ENCODE measurements at places on chromosomes 4 and X. TPM values are rescaled to one million over a fixed set of nuclear protein-coding genes. Genes with fewer than 3 reads are reported as not detected.

The ZFP42 gene
- not detected for total RNA-seq

The IRS4 gene
- not detected for total RNA-seq

The POLN gene
- total RNA-seq, result 4.0 TPM

The KCND1 gene
- 4.9 TPM for total RNA-seq

All from activated CD4-positive, alpha-beta memory T cell treated with anti-CD3 and anti-CD28 coated beads, Interleukin-2, amount 10 ng/mL, durations not matched to agents 7 days and 5 days (primary cell).